Naive thymus-derived CD4-positive, alpha-beta T cell (primary cell): ENCODE measurements at places on chromosomes 6 and 20.

GRCh38 chr6:30720738-30721197 lies 616 bp downstream of the TUBB start:
- H3K27me3 ChIP-seq, result no peaks in the 10 kb centered on the region
- H3K36me3 ChIP-seq, result peaks cover 8% of the 10 kb centered on the region
- H3K4me1 ChIP-seq, result peaks cover 39% of the 10 kb centered on the region
- peak; percentile 37 for DNase-seq

- no peaks in the 10 kb centered on the region for H3K27me3 ChIP-seq
- H3K36me3 ChIP-seq, result no peaks in the 10 kb centered on the region
- H3K27ac ChIP-seq, result no peak overlapping the region
- no peaks in the 10 kb centered on the region for H3K4me1 ChIP-seq
- DNase-seq, result no peak
Measured at GRCh38 chr6:126926926-126927325, 191.5 kb upstream of the RSPO3 start.

- H3K27ac ChIP-seq, result no peak overlapping the region
- H3K4me1 ChIP-seq, result no peaks in the 10 kb centered on the region
- no peak for DNase-seq
- no peaks in the 10 kb centered on the region for H3K27me3 ChIP-seq
- no peak overlapping the region for H3K4me3 ChIP-seq
Measured at GRCh38 chr6:25354078-25354932, 75.1 kb downstream of the CARMIL1 start.

GRCh38 chr6:136070815-136071214 lies 179.3 kb downstream of the MTFR2 start:
- H3K36me3 ChIP-seq, result no peaks in the 10 kb centered on the region
- no peak for DNase-seq
- no peak overlapping the region for H3K4me3 ChIP-seq
- no peaks in the 10 kb centered on the region for H3K4me1 ChIP-seq
- no peak overlapping the region for H3K27ac ChIP-seq
- no peaks in the 10 kb centered on the region for H3K27me3 ChIP-seq

DNA sequence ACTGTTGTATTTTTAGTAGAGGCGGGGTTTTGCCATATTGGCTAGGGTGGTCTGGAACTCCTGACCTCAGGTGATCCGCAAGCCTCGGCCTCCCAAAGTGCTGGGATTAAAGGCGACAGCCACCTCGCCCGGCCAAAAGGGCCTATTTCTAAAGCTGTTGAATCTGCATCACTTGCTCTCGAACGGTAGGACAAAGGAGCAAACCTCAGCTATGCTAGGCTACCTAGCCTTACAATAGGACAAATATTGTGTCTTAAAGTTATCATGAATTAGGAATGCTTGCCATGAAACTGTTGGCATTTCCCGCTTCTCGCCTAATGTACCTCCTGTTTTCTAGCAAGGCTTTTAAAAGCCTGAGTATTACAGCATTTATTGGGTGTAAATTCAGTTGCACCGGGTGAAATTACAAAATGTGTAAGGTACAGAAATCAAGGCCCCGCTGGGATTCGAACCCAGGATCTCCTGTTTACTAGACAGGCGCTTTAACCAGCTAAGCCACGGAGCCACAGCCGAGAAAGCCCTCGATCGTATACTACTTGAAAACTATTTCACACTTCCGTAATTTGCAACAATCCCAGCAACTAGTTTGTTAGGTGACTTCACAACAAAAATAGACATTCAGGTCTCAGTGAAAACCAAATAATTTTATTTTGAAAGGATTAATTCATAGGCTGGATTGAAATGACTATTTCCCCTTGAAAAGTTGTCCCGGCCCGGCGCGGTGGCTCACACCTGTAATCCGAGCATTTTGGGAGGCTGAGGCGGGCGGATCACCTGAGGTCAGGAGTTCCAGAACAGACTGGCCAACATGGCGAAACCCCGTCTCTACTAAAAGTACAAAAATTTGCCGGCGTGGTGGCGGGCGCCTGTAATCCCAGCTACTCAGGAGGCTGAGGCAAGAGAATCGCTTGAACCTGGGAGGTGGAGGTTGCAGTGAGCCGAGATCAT lies 211.6 kb upstream of the ZNF184 start:
- H3K27me3 ChIP-seq, result peaks cover 12% of the 10 kb centered on the region
- no peak overlapping the region for H3K4me3 ChIP-seq
- peaks cover 4% of the 10 kb centered on the region for H3K4me1 ChIP-seq
- H3K27ac ChIP-seq, result no peak overlapping the region
- no peaks in the 10 kb centered on the region for H3K36me3 ChIP-seq
- DNase-seq, result no peak

GRCh38 chr6:38057994-38058393 lies 238.5 kb downstream of the ZFAND3 start:
- no peaks in the 10 kb centered on the region for H3K4me1 ChIP-seq
- no peak overlapping the region for H3K4me3 ChIP-seq
- no peaks in the 10 kb centered on the region for H3K27me3 ChIP-seq
- H3K27ac ChIP-seq, result no peak overlapping the region

GRCh38 chr6:38730140-38730862 lies 15.2 kb downstream of the DNAH8 start:
- H3K27me3 ChIP-seq, result no peaks in the 10 kb centered on the region
- no peak overlapping the region for H3K4me3 ChIP-seq
- H3K4me1 ChIP-seq, result no peaks in the 10 kb centered on the region
- no peak overlapping the region for H3K27ac ChIP-seq
- DNase-seq, result no peak

DNA sequence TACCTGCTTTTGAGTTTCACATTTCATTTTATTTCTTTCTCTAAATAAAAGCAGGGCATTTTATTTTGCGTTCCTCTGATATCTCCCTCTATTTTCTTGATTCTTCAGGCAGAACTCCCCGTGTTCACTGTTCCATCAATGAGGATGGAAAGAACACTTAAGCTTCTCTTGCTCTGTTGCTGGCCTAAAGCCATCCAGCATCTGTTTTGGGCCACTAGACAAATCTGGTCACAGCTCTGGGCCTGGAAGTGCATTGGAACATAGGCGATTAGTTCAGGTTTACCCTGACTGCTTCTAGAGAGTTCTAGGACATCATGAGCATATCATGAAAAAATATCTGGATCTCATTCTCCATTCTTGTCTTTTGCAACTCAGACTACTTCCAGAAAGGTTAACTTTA lies 611.2 kb downstream of the UTRN start:
- H3K27ac ChIP-seq, result no peak overlapping the region
- H3K27me3 ChIP-seq, result no peaks in the 10 kb centered on the region
- no peaks in the 10 kb centered on the region for H3K4me1 ChIP-seq

DNA sequence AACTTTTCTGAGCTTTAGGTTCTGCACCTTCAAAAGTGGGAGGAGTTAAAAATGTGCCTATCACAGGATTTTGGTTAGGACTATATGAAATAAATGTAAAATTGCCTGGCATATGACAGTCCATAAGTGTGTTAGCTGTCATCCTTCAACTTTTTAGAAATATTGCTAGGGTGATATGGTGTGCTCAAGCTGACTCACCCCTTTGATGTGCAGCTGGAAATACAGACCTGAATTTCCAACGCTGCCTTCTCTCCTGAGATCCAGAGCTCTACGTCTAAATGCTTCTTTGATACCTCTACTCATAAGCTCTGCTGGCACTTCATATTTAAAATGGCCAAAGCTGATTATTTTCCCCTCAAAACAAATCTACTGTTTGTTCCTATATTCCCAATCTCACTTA lies 2.7 kb downstream of the SLC35B3 start:
- no peak for DNase-seq
- no peaks in the 10 kb centered on the region for H3K27me3 ChIP-seq
- no peak overlapping the region for H3K27ac ChIP-seq
- no peaks in the 10 kb centered on the region for H3K36me3 ChIP-seq
- peaks cover 13% of the 10 kb centered on the region for H3K4me1 ChIP-seq

GRCh38 chr6:25835442-25836283 lies 3.8 kb upstream of the SLC17A1 start:
- H3K27ac ChIP-seq, result no peak overlapping the region
- DNase-seq, result no peak
- no peaks in the 10 kb centered on the region for H3K36me3 ChIP-seq
- H3K4me1 ChIP-seq, result no peaks in the 10 kb centered on the region
- H3K27me3 ChIP-seq, result no peaks in the 10 kb centered on the region
- H3K4me3 ChIP-seq, result no peak overlapping the region

DNA sequence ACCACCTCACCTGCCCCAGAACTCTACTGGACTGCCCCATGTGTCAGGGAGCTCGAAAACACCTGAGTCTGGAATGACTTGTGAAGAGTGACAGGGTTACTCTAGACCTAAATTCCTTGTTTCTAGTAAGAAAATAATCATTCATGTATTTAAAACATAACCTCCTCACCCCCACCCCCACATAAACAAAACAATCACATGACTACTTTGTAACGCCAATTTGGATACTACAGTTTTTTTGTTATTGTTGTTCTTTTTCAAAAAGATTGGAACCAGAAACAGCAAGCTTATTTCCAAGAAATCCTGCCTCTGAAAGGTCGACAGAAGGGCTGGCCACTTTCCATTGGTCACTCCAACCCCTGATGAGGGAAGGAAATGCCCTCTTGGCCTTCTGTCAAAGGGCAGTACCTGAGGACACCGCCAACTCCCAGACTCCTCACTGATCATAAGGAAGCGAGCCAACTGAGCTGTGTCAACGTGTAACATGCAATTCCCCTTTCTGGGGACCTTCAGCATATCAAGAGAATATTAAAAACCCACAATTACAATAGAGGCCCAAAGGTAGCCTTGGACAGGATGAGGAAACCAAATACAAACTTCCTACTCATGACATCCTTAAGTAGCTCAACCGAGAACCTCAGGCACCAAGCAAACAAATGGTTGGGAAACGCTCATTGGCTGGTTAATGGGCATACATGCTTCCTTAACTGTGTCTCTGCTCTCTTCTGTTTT lies 2.6 kb downstream of the MCUR1 start:
- no peaks in the 10 kb centered on the region for H3K4me1 ChIP-seq
- no peaks in the 10 kb centered on the region for H3K27me3 ChIP-seq
- no peak overlapping the region for H3K4me3 ChIP-seq

DNA sequence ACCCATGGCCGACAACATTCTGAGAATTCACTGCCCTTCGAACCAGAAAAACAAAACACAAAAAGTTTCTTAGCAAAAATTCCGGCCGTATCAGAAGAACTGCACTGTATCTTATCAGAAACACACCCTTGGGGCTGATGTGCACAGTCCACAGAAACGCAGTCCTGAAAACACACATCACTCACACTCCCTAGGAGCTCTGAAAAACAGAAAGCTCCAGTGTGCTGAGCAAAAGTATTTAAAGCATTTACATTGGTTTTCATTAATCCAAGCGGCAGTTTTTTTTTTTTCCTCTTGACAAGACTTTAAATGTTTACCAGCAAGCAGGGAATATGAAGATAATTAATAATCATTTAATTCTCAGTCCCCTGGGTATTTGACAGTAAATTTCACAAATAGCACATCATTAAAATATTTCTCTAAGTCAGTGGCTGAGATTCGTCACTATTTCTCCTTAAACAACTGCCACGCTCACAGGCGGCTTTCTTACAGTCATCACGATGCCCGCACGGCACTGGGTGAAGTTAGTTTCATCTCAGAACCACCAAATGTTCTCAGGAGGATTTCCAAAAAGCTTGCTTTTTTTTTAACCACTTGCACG lies 13.3 kb downstream of the NFATC2 start:
- H3K36me3 ChIP-seq, result no peaks in the 10 kb centered on the region
- DNase-seq, result no peak
- H3K4me3 ChIP-seq, result peak overlapping the region; percentile 17
- no peaks in the 10 kb centered on the region for H3K27me3 ChIP-seq
- peaks cover 93% of the 10 kb centered on the region for H3K4me1 ChIP-seq
- peak overlapping the region; percentile 52 for H3K27ac ChIP-seq

GRCh38 chr6:165925474-165926156 lies 242.0 kb downstream of the TBXT start:
- no peak for DNase-seq
- H3K27ac ChIP-seq, result no peak overlapping the region
- H3K4me3 ChIP-seq, result no peak overlapping the region

GRCh38 chr6:118101220-118101619 lies 194.2 kb downstream of the SLC35F1 start:
- H3K27ac ChIP-seq, result no peak overlapping the region
- H3K27me3 ChIP-seq, result no peaks in the 10 kb centered on the region
- no peaks in the 10 kb centered on the region for H3K4me1 ChIP-seq
- H3K4me3 ChIP-seq, result no peak overlapping the region
- no peak for DNase-seq

DNA sequence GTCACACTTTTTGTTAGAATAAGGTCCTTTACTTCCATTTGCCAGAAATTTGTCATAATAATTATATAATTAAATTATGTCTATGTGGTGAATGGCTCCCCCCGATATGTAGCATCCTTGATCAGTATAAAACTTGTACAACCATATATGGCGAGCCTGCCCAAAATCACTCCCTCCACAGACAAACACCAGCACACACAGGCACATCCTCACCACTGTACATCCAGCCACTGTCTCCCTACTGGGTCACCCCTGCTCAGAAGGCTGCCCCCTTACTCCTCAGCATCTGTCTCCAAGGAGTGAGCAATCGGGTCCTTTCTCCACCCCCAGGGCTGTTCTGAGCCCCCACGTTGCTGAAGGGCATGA lies 87.0 kb upstream of the MYL9 start:
- H3K27me3 ChIP-seq, result no peaks in the 10 kb centered on the region
- DNase-seq, result no peak
- H3K36me3 ChIP-seq, result no peaks in the 10 kb centered on the region
- no peak overlapping the region for H3K27ac ChIP-seq
- H3K4me3 ChIP-seq, result no peak overlapping the region
- no peaks in the 10 kb centered on the region for H3K4me1 ChIP-seq

GRCh38 chr6:10383331-10384090 lies 31.4 kb downstream of the TFAP2A start:
- no peaks in the 10 kb centered on the region for H3K4me1 ChIP-seq
- peaks cover 26% of the 10 kb centered on the region for H3K27me3 ChIP-seq
- DNase-seq, result no peak

- DNase-seq, result no peak
- no peaks in the 10 kb centered on the region for H3K4me1 ChIP-seq
- H3K27ac ChIP-seq, result no peak overlapping the region
- H3K4me3 ChIP-seq, result no peak overlapping the region
- H3K36me3 ChIP-seq, result no peaks in the 10 kb centered on the region
Measured at GRCh38 chr6:4274382-4275082, 139.2 kb upstream of the ECI2 start.

DNA sequence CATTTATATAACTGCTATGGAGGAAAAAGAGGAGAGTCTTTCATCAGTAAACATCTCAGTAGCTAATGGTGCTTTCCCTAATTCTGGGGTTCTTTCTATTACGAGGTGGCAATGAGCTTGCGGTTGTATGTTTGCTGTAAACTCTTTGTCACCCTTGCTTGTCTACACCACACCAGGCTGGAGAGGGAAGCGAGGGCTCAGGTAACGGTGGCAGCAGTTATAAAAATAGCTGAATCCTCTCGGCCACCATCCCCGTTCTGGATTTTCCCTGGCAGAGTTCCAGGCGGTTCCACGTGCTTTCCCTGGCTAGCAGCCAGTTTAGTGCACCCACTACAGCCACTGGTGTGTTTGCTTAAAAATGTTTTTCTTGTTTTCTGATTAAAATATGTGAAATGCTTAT lies 39.0 kb downstream of the MAS1 start:
- no peak overlapping the region for H3K4me3 ChIP-seq
- H3K36me3 ChIP-seq, result no peaks in the 10 kb centered on the region
- no peaks in the 10 kb centered on the region for H3K27me3 ChIP-seq
- H3K27ac ChIP-seq, result no peak overlapping the region
- peak; percentile 24 for DNase-seq
